Effector CD8-positive, alpha-beta T cell (primary cell): ENCODE measurements at places on chromosomes 6 and 20.

DNA sequence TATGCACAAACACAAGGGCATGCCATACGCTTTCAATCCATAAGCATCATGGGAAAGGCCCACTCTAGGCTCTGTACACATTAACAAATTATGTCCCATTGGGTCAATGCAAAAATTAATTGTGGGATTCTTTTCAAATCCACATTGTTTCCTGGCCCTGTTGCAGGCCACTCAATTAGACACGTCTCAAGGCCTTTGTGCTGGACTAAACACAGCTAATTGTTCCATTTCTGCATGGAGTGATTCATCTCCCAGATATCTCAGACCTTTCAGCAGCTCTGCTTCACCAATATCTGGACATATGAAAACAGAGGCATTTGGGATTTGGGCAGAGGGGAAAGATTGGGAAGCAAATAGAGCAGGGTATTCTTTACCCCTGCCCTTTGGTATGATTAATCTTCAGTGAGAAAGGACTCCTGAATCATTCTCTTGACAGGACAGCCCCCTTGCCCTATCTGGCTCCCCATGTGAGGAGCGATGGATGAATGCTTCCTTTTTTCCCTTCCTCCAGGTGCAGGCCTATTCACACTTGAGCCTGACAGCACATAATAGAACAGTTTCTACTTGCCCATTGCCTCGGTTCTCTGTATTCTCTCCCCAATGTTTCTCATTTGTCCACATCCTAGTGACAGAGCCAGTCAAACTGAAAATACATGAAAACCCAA is 547.6 kb downstream of the HAO1 start:
- no peak for DNase-seq

DNA sequence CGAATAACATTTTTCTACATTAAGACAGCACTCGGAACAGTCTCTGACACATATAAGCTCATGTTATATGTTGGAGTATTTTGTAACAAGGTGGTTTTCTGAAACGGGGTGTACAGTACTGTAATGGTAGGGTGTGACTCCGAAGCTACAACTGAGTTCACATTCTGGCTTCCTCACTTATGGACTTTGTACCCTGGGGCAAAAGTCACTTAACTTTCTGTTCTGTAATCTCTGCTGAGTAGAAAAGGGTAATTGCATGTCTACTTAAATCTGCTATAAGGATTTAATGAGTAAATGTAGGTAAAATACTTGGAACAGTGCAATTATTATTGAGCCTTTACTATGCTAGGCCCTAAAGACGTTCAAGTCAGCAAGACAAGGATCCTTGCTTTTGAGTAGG is 4.7 kb upstream of the LTV1 start:
- no peak for DNase-seq

DNA sequence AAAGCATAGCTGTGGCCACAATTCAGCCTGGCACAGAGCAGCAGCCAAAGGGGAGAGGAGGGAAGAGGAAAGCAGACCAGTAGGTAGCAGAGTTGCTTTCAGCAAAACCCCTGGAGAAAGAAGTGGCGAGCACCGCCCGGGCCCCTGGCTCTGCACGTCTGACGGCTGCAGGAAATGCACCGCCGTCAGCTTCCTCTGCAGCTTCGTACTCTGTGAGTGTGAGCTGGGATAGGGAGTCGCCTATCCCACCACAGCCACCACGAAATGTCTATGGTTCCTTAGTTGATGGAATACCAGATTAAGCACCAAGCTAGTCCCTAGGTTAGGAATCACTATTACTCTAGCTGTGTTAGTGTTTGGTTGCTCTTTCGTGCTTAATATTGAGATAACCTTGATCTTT is 79.9 kb upstream of the NAA20 start:
- DNase-seq, result no peak

DNA sequence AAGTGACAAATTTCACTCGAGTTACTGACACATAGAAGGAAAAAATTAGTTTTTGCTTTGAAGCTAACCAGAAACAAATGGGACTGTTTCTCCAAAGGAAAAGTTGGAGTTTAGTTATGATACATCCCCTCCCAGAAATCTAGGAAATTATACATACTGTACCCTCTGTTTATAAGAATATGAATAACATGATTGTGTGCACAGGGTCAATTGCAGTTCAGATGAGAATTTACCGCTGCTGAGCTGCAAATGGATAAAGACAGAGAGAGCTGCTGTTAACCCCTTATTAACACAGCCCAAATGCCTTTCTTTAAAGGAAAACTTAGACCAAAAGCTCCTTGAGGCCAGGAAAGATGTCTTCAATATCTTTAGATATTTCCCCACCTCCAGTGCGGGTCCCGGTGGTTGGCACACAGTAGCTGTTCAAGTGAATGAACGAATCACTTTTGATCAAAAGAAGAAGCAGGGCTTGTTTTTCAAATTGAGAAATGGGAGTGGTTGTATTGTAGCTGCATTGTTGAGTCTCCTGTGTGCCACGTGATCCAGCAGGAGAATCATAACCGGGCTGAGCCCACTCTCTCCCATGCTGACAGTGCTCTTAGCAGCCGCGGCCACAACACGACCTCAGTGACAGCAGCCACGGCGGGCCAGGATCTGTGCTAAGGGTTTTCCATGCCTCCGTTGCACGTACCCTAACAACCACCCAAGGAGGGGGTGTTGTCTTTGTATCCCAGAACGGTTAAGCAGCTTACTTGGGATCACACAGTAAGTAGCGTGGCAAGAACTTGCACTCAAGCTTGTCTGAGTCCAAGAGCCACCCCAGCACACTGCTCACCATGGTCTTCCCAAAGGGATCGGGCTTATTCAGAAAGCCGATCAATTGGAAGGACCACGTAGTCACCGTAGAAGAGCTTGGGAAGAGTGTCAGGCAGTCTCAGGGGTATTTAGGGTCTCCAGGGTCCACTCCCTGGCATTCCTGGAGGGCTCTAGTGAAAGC is 53.5 kb upstream of the BMP6 start:
- no peak for DNase-seq

DNA sequence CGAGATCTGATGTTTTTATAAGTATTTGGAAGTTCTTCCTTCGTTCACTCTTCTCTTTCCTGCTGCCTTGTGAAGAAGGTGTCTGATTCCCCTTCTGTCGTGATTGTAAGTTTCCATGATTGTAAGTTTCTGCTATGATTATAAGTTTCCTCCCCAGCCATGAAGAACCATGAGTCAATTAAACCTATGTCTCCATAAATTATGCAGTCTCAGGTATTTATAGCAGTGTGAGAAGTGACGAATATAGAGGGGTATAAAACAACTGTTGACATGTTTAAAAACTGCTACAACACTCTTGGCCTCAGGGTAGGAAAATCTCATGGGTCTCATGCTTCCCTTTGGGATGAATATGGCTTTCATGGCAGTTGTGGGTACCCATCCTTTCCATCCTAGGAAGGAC is 5.8 kb upstream of the WFDC2 start:
- no peak for DNase-seq

DNA sequence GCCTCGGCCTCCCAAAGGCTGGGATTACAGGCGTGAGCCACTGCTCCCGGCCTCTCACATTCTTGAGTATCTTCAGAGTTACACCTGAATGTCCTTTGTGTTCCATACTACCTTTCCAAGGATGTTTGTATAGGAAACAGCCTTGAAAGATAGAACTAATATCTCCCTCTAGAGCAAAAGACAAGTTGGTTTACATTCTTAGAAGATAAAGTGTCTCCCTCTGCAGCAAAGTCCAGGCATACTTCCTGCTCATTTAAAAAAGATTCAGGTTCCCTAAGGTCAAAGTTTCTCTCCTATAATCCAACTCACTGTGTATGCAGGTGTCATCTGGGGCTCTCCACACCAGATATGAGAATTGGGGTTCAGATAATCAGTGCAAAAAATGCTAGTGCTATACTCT is 224.4 kb downstream of the TPBG start:
- no peak for DNase-seq

DNA sequence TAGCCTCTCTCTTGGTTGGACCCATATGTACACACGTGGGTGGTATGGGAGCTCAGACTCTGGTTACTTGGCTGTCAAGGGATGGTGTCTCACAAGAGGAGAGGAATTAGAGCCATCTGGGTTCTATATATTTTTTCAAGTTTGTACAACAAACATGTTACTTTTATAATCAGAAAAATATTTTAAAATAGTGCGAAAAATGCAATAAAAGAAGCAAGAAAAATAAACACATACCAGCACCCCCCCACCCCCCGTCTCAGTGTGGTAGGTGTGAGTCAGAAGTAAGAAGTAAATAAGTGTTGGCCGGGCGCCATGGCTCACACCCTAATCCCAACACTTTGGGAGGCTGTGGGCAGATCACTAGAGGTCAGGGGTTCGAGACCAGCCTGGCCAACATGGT is 2.1 kb upstream of the TIAM2 start:
- DNase-seq, result no peak

DNA sequence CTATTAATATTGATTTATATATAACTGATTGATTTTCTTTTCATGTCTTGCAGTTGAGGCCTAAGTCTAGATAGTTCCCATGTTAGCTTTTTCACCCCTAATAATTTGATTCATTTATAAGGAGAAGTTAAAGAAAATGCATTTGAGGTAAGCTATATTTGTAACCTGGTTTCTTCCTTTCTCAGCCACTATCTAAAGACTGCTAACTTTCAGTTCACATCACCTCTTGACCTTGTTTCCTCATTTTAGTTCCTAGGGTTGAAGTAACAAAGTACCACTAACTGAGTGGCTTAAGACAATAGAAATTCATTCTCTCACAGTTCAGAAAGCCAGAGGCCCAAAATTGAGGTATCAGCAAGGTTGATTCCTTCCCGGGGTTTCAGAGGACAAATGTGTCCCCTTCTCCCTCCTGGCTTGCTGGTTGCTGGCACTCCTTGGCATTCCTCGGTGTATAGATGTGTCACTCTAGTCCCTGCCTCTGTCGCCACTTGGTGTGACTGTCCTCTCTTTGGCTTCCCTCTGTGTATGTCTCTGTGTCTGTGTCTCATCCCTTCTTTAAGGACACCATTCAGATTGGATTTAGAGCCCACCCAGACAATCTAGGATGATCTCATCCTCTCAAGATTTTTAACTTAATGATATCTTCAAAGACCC is 55.9 kb upstream of the C20orf144 start:
- no peak for DNase-seq

DNA sequence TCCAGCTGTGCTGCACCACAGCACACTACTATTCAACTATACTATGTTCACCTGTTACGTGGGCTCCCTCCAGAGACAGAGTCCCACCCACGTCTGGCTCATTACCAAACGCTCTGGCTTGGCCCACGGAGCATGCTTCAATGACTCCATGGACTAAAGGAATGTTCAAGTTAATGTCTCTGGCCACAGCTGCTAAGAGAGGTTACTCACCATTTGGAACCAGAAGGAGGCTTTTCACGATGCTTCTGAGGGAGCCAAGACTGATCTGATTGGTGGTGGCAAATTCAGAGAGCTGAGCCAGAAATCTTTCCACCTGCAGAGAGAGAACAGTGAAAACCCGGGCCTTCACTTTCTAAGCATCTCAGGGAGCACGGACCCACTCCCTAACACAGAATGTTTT is 15.6 kb downstream of the COMMD7 start:
- no peak for DNase-seq

DNA sequence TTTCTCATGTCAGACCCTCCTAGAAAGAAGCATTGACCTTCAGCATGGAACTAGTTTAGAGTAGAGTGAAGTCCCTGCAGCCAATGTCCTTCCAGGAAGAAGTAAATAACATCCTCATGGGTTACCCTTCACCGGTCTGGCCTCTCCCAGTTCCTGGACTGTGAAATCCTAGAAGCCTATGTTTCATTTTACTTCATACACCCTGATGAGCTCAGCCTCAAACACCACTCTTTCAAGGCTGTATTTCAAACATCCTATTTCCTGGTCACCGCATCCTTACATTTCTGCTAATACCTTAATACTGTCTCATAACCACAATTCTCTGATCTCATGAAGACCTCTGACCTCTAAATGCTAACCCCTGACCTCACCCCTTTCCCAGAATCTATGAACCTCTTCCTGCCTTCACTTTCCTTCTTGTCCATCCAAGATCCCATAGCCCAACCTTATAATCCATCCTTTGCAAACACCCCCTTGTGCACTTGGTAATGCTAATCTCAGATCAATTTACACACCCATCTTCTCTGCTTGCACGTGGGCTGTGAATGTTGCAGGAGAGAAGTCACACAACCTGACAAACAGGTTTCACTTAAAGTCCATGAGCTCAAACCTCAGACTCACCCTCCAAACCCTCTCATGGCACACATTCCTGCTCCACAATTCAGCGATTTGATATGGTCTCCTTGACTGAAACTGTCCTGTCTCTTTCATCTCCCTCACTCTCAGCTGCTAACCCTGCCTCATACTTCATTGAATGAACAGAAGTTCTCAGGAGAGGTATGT is 30.2 kb downstream of the SLC2A10 start:
- no peak for DNase-seq

DNA sequence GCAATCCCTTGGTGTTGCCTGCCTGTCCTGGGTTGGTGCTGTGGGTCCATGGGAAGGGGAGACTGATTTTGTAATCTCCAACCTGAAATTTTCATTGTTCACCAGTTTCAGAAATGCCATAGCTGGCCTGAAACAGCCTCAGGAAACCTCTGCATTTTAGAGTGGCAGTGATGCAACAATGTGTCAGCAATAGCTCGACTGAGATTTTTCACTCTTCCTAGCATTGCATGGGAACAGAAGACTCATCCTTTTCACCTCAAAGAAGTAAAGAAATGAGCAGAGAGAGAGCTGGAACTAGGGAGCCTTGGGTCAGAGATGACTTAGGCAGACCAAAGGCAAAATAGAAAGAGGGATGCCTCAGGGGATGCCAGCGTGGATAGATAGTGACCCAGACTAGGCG is 23.7 kb upstream of the TMEM14A start:
- DNase-seq, result no peak

- no peak for DNase-seq
These were observed 31.2 kb downstream of the TNFRSF21 start for GRCh38 chr6:47278545-47278944.

DNA sequence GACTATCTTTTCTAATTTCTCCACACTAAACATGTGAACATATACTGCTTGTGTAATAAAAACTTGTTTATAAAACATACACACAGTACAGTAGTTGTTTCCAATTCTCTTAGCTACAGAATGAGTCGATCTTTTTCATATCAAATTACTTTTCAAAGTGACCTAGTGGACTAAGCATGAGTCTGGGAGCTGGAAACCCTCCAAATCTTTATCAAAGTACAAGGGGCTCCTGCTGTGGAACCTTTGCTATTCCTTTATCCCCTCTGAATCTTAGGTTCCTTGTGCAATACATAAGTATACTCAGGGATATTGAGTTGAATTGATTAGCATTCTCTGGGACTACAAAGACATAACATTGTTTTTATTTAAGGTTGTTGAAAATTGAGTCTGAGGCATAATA is 48.7 kb upstream of the TAB2 start:
- DNase-seq, result no peak

DNA sequence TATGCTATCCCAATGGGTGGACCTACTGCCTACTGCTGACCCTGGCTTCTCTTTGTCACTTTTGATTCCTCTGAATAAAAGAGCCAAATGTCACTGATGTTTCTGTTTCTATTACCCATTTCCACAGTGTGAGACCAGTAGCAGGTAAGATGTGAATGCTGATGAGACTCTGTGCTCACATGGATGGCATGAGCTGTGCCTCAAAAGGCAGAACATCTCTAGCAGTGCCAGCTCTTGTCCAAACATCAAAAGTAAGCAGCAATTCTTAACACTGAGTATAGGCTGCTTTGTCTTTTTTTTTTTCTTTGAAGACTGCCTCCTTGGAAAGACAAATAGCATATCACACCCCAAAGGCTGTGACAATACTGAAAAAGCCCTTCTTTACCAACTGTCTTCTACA is 459.2 kb upstream of the RUNX2 start:
- no peak for DNase-seq

- no peak for DNase-seq
These were observed 21.6 kb upstream of the ZBTB22 start for GRCh38 chr6:33339193-33339592.
